ENCODE measurements at places on chromosomes 7 and 10. TPM values are rescaled to one million over a fixed set of nuclear protein-coding genes. Genes with fewer than 3 reads are reported as not detected.
A peak's percentile ranks its signal among the peaks of the same experiment; 100 is the strongest.

DNA sequence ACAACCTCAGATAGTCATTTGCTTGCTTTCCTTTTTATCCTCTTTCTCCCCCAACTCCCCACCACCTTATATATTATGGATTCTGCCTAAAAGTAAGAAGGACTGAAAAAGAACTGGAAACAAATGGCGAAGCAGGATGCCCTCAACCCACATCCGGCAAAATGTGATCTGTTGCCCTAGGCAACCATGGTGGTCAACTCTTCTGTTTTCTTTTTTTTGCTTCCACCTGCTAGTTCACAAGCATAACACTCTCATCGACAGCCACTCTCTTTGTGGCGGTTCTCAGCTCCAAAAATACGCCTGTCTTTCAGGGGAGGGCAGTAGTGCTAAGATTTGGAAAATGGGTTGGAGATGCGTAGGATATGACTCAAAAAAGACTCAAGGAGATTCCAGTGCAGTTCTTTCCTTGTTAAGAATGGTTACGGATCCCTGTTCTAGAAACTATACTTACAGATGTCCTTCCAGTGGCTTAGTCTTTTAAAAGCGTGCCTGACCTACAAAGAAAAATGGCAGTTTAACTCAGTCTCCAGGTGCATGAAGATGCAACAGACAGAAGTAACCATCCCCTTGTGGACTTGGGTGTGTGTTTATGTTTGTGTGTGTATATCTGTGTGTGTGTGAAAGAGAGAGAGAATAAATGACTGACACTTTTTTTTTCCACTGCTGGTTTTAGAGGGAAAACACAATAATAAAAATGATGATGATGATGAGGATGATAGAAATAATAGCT is 10.7 kb downstream of the APBB1IP start:
- peak overlapping the region; percentile 10 for H3K4me3 ChIP-seq
- H3K36me3 ChIP-seq, result no peaks in the 10 kb centered on the region
- peaks cover 47% of the 10 kb centered on the region for H3K4me1 ChIP-seq
- H3K27me3 ChIP-seq, result no peaks in the 10 kb centered on the region
- peak; percentile 84 for DNase-seq

DNA sequence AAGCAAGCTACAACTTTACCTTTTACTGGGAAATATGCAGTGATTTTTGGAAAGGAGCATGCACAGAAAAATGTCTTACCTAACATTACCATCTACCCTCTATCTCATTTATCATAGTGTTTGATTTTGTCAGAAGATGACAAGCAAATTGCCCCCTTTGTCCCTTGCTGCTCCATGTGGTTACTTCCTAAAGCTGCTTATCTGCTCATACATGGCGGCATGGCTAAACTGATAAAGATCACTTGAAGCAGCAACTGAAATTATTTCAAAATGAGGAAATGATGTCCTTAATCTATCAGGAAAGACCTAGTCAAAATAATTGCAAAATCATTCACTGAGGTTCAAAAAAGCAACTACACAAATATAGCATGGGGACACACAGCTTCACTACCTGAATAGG is 1198.5 kb upstream of the SORCS1 start:
- H3K4me3 ChIP-seq, result no peak overlapping the region
- no peak overlapping the region for H3K27ac ChIP-seq
- no peak for DNase-seq
- H3K27me3 ChIP-seq, result no peaks in the 10 kb centered on the region

The TRIM50 gene
- not detected for total RNA-seq

The OR2A1 gene
- not detected for total RNA-seq

The MARVELD1 gene
- total RNA-seq, result 1.4 TPM

DNA sequence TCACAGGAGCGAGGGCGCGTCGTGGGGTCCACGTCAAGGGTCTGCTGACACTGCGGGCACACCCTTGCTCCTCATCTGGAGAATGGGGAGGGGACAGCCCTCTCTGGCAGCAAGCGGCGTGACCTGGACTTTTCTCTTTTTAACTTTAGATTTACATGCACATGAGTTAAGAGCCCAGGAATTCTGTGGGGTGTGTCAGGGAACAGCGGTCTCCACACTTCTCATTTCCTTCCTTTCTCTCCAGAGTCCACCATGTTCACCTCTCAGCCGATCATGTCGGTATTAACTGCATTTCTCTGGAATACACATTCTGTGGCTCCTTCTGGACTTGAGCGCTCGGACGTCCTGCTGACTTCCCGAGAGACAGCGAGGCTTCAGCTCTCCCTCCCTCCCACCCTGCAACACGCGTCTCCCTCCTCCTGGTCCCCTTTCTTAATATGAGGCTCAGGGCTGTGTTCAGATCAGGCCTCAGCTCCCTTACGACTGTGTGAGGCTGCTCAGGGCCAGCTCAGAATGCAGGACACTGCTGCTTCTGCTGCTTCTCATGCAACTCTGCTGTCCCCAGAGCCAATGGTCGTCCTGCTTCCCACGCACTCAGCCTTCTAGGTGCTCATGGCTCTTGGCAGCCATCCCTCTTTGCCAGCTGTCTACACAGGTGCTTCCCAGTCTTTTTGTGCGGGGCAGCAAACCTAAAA is 261.3 kb downstream of the ELFN1 start:
- H3K36me3 ChIP-seq, result peaks cover 17% of the 10 kb centered on the region
- H3K4me1 ChIP-seq, result peaks cover 22% of the 10 kb centered on the region
- H3K27me3 ChIP-seq, result no peaks in the 10 kb centered on the region
- DNase-seq, result no peak
- no peak overlapping the region for H3K27ac ChIP-seq

The FEZF1 gene
- not detected for total RNA-seq

DNA sequence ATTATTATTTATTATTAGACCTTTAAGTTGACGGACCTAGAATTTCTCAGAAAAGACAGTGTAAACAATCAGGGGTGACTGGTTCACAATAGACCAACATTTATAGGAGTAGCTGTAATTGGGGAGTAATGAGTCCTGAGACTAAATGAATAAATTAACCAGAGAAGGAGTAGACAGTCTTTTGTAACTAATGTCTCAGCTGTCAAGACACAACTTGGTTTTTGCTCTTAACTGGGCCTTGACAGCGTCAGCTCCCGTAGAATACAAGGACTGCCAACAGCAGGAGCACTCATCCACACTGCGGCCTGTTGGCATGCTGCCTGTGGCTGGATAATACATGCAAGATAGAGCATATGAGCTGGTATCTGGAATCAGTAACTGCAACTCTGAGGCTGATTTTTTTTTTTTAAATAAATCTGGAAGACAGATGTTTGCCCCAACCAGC is 123.9 kb downstream of the CACNA2D1 start:
- H3K27me3 ChIP-seq, result no peaks in the 10 kb centered on the region
- DNase-seq, result no peak
- H3K4me1 ChIP-seq, result no peaks in the 10 kb centered on the region
- no peak overlapping the region for H3K27ac ChIP-seq
- no peak overlapping the region for H3K4me3 ChIP-seq
- no peaks in the 10 kb centered on the region for H3K36me3 ChIP-seq

DNA sequence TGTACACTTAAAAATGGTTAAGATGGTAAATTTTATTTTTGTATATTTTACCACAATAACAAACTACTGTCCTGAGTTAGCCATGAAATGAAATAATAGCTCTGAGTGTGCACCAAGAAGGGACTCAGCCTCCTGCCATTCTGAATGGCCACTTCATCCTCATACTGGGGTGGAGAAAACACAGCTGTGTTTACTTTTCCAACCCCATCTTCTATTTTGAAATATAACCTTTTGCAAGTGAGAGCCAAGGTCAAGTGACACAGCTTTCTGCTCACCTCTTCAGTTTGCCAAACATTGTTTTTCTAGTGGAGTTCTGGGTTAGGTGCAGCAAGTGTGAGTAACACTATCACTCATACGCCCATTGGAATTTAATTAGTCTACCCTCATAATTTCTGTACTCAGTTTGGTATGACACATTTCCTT is 107.4 kb upstream of the GLCCI1 start:
- no peak overlapping the region for H3K27ac ChIP-seq
- H3K27me3 ChIP-seq, result no peaks in the 10 kb centered on the region
- DNase-seq, result no peak
- no peak overlapping the region for H3K4me3 ChIP-seq

The DRGX gene
- not detected for total RNA-seq

DNA sequence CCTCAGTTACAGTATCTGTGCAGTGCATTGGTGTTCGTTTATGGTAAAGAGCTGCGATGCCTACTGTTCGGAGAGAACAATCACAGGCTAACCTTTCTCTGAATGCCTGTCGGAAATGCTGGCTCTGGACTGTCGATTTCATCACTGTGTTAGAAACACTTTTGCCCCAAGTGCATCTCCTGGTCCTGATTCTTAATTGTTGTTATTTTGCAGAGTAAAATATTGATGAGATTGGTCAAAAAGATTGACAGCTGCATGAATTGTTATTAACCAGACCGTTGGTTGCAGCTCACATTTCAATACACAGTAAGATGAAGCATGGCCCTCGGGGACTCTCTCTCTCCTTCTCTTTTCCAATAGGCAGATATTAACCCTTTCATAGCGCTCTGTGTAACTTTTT is 557.4 kb upstream of the ADARB2 start:
- no peak for DNase-seq
- H3K27ac ChIP-seq, result no peak overlapping the region
- H3K4me1 ChIP-seq, result no peaks in the 10 kb centered on the region
- H3K4me3 ChIP-seq, result no peak overlapping the region

GRCh38 chr7:40937879-40938278 is 765.0 kb downstream of the INHBA start:
- H3K4me3 ChIP-seq, result no peak overlapping the region
- DNase-seq, result no peak
- H3K36me3 ChIP-seq, result no peaks in the 10 kb centered on the region
- H3K4me1 ChIP-seq, result no peaks in the 10 kb centered on the region

The CYP2C19 gene
- total RNA-seq, result not detected

The OR9A4 gene
- not detected for total RNA-seq

GRCh38 chr7:77413861-77414424 is 2.2 kb downstream of the GSAP start:
- H3K4me1 ChIP-seq, result peaks cover 2% of the 10 kb centered on the region
- H3K4me3 ChIP-seq, result no peak overlapping the region
- no peak overlapping the region for H3K27ac ChIP-seq
- no peaks in the 10 kb centered on the region for H3K36me3 ChIP-seq
- H3K27me3 ChIP-seq, result no peaks in the 10 kb centered on the region
- no peak for DNase-seq

The CCZ1 gene
- 68.7 TPM for total RNA-seq

- H3K4me1 ChIP-seq, result no peaks in the 10 kb centered on the region
- H3K4me3 ChIP-seq, result no peak overlapping the region
- H3K27ac ChIP-seq, result no peak overlapping the region
- no peaks in the 10 kb centered on the region for H3K36me3 ChIP-seq
- no peaks in the 10 kb centered on the region for H3K27me3 ChIP-seq
Observed at GRCh38 chr10:90269699-90270098, 568.3 kb downstream of the KIF20B start.

DNA sequence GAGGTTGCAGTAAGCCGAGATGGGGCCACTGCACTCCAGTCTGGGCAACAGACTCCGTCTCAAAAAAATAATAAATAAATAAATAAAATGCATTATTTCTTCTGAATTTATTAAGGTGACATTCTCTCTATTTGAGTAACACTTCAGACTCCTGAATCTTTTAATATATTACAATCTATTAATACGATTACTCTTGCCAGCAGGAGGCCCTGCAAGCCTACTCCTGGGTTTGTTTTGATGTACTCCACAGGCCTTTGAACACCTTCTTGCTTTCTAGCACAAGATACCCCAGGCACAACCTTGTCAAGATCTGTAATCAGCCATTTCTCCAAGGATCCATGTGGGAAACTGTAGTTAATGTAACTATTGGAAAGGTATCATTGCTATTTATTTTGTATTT is 63.5 kb downstream of the COBL start:
- no peak for DNase-seq
- H3K27ac ChIP-seq, result no peak overlapping the region
- H3K4me3 ChIP-seq, result no peak overlapping the region
- H3K4me1 ChIP-seq, result no peaks in the 10 kb centered on the region
- no peaks in the 10 kb centered on the region for H3K27me3 ChIP-seq

DNA sequence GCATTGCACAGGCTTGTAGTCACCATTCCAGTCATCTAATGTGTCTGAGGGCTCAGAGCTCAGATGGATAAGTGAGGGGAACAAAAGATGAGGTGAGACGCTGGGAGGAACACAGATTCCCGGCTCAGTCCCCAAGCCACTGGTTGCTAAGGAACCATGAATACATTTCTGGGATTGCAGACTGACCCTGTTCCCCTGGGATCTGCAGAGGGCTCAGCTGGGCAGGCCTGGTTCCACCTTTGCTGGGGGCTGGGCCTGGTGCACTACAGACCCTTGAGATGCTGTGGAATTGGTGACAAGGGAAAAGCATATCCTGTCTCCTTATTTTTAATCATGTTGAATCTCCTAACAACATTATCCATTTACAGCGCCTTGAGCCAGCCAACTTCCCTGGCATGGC is 19.2 kb downstream of the ELFN1 start:
- H3K4me3 ChIP-seq, result no peak overlapping the region
- no peaks in the 10 kb centered on the region for H3K4me1 ChIP-seq
- DNase-seq, result no peak

GRCh38 chr7:46852795-46853194 is 729.1 kb downstream of the TNS3 start:
- no peaks in the 10 kb centered on the region for H3K4me1 ChIP-seq
- no peaks in the 10 kb centered on the region for H3K27me3 ChIP-seq
- DNase-seq, result no peak
- no peaks in the 10 kb centered on the region for H3K36me3 ChIP-seq
- no peak overlapping the region for H3K27ac ChIP-seq
- H3K4me3 ChIP-seq, result no peak overlapping the region

Data from T-cell (primary cell).